ENCODE measurements at places on chromosomes 5 and 9.

DNA sequence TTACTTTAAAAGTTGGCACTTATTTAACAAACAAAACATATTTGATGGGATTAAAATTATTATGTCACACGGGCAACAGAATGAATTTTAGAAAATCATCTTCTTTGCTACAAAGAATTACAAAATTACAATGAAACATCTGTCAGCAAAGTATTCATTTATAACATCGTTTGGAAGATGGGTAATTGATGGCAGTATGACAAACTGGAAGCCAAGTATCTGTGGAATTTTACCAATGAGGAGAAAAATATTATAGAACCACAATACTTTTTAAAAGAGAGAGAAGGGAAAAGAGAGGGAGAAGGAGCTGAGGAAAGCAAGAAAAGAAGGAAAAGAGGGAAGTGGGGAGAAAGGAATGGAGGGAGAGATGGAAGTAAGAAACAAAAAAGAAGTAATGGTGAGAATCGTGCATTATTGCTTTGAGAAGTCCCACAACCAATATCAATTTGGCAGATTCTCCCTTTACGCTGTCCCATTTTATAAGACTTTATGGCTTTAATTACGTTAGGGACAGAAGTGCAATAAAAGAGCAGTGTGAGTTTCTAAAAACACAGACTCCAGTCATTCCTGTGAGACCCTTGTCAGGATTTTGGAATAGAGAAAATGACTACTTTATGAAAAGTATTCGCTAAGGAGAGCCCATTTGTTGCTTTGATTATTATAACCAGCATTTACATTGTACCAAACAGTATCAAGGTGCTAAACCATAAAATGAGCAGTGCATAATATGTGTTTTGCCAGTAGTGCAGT lies 76.7 kb downstream of the LURAP1L start:
- DNase-seq, result no peak

GRCh38 chr5:168699002-168699401 lies 119.8 kb upstream of the PANK3 start:
- DNase-seq, result no peak

- no peak for DNase-seq
Measured at GRCh38 chr5:136067422-136067821, 38.6 kb downstream of the TGFBI start.

GRCh38 chr9:5958273-5958672 lies 57.2 kb downstream of the RANBP6 start:
- no peak for DNase-seq

DNA sequence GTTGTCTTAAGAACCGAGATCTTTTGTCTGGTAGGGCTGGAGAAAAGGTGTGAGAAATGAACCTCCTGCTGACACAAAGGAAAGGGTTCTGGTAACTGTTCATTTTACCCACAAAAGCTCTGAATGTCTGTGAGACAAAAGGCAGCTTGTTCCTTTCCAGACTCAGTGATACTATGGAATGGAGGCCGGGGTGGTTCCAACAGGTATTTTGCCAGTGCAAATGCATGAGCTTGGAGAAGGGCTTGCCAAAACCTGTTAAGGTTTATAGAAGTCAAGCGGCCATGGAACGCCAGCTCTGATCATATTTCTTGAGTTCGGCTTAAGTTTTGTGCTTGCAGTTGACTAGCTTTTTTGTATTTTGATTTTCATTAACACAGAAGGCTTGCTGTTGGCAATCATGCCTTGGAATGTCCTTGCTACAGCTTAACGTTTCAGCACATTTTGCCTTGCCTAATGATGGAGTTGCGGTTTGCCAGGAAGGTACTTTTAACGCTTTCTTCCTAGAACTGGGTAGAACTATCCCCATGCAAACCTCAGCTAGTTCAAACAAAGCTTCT lies 328.6 kb downstream of the PIK3R1 start:
- DNase-seq, result no peak

DNA sequence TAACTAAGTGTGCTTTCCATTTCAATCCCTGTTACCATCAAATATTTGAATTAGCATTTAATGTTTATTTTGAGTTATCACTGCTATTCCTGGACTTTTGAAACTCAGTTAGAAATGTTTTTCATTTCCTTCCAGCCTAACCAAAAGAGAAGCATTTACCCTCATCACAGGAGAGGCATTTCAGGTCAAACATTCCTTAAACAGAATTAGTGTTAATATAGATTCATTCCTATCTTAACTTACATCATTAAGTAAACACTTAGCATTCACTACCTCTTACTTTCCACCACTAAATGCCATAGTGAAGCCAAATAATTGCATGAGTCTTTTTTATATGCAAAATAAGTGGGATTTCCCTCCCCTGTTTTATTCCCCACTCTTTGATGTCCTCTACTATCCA lies 136.6 kb upstream of the OR13F1 start:
- no peak for DNase-seq

DNA sequence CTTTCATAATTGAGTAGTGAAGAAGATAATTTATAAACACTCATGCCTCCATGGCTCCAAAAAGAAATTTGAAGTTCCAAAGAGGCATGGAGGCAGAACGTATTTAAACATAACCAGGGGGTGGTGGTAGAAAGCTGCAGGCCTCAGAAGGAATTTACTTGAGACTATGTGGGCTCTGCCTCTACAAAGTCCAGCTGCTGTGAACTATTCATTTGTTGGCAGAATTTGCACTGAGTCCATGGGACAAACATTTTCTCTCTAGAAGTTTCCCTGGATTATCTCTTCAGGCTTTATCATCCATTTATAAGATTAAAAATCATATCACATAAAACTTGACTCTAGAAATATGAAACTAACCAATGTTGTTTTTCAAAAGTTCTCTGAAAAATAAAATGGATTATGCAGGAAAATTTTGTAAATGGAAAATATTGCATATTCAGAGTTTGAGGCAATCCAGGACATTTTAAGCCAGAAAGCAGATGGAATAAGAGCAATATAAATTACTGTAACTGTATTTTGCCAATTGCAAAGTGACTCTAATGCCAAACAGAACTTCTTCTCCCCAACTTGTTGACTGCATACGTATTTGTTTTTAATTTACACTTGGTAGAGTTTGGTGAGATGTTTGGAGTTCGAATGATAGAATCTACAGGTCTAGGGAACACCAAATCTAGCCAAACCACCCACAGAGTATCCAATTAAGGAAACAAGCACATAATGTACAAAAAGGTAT lies 258.2 kb downstream of the ENC1 start:
- no peak for DNase-seq

DNA sequence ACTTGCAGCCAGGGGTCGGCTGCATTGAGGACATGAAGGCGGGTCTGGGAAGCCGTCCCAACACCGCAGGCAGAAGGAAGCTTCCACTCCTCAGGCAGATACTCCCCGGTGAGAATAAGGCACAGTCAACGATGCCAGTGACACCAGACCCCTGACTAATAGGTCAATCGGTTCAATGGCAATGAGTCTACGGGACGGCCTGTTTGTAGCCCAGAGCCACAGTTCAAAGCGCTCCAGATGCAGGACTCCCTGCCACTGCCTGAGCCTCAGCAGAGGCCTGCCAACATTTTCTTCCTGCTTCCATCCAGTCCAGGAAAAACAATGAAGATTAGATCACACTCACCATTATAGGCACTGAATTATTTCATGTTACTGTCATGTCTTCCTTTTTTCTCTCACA lies 84.5 kb upstream of the SIMC1 start:
- DNase-seq, result no peak

DNA sequence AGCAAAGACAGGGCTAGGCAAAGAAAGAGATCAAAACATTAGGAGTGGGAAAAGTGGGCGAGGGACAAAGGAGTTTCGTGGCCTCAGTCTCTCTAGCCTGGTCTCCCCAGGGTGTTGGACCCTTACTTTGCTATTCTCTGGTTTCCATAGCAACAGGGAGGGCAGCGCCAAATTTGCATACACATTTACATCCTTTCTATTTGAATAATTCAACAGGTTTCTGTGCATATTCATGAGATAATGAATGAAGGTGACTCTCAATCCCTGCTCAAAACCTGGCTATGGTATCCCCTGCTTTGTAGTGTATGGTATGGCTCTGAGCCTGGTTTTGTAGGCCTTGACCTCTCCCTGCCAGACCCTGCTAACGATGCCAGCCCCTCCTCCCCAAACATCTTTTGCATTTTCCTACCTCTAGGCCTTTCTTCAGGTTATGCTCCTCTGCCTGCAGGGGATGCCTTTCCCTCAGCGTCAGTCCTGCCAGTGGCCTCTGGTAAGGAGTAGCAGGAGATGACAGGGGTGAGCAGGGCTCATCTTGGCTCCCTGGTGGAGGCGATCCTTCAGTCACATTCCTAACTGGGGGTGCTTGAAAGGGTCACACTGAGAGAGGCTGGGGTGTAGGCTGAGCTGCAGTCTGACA lies 9.8 kb downstream of the RPP25L start:
- no peak for DNase-seq

DNA sequence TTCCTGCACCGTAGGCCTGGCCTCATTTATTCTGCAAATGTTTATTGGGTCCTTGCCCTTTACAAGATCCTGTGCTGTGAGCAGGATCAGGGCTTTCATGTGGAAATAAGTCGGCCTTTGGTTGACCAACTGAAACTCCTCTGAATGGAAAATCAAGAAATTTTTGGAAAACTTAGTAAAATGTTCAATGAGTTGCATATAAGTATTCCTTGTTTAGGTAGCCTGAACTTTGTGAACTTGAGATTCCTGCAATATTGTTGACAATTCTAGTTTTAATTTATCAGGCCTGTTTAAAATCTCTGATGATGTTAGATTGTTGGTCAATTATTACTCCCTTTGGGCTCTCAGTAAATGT lies 1.1 kb downstream of the MAML1 start:
- no peak for DNase-seq

DNA sequence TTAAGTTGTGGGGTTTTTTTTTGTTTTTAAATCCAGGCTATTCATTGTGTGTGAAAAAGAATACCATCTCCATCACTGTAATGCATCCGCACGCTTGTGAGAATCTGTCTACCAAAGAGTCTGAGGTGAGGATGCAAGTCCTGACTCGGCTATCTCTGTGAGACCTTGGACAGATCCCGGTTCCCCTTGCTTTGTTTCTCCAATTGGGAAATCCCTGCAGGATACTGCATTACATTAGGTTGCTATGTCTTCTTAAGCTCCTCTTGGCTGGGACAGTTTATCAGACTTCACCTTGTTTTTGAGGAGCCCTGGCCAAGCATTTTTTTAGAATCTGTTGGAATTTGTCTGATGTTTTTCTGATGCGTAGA lies 46.8 kb downstream of the GALNT10 start:
- DNase-seq, result no peak

GRCh38 chr9:92983984-92984589 lies 36.8 kb downstream of the FGD3 start:
- no peak for DNase-seq

DNA sequence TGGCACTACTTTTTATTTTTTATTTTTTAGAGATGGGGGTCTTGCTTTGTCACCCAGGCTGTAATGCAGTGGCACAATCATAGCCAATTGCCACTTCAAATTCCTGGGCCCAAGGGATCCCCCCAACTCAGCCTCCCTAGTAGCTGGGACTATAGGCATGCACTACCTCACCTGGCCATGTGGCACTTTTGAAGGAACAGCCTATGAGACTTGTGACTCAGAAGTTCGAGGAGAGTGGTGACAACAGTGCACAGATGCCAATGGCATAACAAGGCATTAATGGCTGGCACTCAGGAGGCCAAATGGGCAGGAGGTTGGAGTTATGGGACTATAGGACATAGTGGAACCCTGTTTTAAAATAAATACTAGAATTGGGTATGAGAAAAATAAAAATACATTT lies 33.7 kb downstream of the ANKRD31 start:
- no peak for DNase-seq

DNA sequence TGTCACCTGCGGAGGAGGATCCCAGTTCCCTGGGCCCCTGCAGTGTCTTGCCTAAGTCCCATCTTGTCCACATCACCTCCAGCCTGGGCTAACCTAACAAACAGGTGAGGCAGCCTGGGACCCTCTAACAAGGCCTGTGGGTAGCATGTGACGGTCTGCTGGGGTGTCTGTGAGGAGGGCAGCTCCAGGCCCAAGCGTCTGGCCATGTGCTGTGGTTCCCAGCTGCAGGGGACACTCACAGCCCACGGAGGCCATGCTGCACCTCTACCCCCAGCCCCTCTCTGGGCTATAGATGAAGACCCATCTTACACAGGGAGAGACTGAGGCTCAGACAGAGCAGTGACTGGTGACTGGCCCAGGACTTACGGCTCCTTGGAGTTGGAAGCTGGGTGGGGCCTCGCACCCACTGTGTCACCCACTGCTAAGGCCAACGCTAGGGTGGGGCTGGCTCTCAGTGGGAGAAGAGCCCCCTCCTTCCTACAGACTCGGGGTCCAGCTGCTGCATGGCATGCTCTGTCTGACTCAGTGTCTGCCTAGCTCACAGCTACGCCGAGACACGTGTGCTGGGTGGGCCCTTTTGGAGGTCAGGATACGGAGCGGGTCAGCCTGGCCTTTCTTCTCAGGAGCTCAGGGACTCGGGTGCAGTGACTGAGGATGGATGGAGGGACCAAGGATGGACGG lies 40.8 kb upstream of the RNF130 start:
- no peak for DNase-seq

GRCh38 chr9:134221273-134222017 lies 57.1 kb upstream of the RNU6ATAC start:
- DNase-seq, result no peak

GRCh38 chr5:156647034-156647451 lies 203.1 kb upstream of the PPP1R2B start:
- DNase-seq, result no peak

GRCh38 chr5:2507611-2508010 lies 243.9 kb downstream of the IRX2 start:
- DNase-seq, result no peak

DNA sequence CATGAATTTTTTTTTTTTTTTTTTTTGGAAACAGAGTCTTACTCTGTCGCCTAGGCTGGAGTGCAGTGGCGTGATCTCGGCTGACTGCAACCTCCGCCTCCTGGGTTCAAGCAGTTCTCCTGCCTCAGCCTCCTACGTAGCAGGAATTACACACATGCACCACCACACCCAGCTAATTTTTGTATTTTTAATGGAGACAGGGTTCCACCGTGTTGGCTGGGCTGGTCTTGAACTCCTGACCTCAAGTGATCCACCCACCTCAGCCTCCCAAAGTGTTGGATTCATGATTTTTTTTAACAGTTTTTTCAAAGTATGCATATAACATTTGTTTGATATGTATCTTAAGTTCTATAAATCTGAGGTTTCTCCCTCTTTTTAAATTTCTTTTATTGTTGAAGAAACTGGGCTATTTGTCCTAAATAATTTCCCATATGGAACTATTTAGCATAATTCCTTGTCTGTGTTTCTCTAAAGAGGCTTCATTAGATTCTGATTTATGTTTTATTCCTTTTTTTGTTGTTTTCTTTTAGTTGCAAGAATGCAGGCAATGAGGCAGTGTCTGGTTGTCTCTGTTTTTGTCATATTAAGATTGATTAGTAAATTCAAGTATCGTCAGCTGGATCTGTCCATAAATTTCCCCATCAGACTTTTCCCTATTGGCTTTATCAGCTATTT lies 16.4 kb downstream of the RARS1 start:
- DNase-seq, result no peak

Data from RCC 7860 (cell line).